ENCODE measurements at places on chromosomes 1 and 21.
A peak's percentile ranks its signal among the peaks of the same experiment; 100 is the strongest.

GRCh38 chr1:202349206-202349928, 868 bp downstream of the PPP1R12B start:
- DNase-seq: peak; percentile 64

- no peak for DNase-seq
These were observed 130.3 kb upstream of the ATP1A1 start for GRCh38 chr1:116242741-116243140.

GRCh38 chr21:26624983-26625519, 52.0 kb upstream of the CYYR1 start:
- no peak for DNase-seq

GRCh38 chr1:182286761-182287160, 104.8 kb downstream of the GLUL start:
- DNase-seq: no peak

GRCh38 chr1:200471739-200472138, 61.9 kb upstream of the ZNF281 start:
- DNase-seq: no peak

DNA sequence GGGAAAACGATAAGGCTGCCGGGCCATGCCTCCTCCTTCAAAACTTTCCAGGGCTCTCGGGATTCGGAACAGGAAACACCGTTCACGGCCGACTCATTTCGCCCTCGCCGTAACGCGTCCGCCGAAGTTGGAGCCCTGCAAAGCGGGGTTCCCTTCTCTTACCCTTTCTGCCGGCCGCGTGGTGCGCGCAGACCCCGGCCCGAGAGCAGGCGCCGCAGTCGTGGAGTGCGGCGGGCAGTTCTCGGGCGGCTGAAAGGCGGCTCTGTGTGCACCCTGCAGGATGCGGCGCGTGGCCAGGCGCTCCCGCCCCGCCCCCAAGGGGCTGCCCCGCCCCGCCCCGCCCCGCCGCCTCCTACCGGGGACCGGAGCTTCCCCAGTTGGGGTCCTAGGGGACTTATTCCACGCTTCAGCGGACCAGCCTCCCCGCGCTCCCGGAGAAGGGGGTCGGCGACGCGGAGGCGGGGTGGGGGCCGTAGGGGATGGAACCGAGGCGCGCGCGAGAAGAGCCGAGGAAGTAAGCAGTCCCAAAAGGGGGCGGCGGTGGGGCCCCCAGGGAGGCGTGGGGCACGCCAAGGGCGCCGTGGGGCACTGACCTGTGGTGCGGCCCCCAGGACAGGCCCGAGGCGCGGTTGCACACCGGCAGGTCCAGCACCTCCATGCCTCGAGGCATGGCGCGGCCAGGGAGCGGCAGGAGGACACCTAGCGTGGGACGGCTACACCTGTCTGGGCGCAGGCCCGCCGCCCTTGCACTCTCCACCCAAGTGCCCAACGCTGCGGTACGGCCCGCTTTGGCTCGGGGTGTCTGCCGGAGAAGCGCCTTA, at the start of gene MCOLN2:
Gene MCOLN2, minus strand, starts transcription at position 268 of the 821 bp plus-strand sequence. Its CDS starts 241 bp downstream, at position 27.
- peak; percentile 65 for DNase-seq
